ENCODE measurements at places on chromosomes 6 and 20.

DNA sequence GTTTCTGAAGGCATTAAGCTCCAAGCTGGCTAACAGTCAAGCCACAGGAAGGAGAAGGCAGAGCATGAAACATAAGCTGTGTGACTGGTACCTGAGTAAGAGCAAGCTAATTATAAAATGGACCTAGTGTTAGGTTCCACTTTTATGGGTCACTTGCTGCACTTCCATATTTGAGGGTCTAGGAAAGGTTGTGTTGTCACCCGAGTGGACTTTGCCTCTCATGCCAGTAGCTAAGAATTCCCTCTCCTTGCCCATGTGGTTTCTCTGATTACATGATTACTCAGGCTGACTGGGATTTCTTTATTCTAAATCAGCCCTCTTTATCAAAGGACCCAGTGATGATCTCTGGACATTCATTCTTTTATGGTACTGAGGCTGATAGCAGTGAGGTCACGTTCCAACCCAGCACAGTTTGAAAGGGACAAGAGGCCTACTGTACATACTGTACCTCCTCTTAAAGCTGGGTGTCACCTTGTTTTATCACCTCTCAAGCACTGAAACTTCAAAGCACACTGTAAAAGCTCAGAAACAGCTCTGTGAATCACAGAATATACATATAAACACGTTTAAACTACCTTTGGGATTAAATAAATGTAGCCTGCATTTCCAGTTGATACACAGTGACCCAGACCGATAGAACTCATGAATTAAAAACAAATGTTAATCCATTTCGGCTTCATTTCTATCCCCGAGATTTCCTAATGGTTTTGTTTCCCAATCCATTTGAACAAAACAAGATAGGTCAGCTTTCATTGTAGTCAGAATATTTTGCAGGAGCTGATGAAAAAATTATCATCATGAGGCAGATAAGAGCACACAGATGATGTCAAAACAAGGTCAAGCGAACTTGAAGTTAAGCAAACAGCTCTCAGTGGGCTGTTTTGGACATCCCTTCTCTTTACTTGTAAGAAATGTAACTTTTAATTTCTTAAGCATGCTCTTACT is 96.5 kb downstream of the ALDH8A1 start:
- peak; percentile 32 for DNase-seq

DNA sequence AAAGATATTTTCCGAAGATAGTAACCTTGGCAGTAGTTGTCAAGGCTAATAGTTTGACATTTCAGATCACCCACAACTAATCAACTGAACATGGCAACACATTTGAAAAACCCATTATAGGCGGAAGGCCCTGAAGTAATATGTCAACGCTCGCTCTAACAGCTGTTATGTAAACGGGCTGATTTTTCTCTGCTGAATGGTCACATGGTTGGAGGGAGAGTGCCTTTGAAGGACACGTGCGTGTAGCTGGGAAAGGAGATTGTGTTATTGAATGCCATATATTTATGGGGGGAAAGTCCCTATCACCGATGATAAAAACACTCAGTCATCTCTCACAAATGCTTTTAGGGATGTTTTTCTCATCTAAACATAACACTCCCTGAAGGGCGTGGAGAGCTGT is 160.0 kb upstream of the RALGAPA2 start:
- DNase-seq, result no peak

GRCh38 chr6:19798362-19798761 is 38.8 kb upstream of the ID4 start:
- no peak for DNase-seq

DNA sequence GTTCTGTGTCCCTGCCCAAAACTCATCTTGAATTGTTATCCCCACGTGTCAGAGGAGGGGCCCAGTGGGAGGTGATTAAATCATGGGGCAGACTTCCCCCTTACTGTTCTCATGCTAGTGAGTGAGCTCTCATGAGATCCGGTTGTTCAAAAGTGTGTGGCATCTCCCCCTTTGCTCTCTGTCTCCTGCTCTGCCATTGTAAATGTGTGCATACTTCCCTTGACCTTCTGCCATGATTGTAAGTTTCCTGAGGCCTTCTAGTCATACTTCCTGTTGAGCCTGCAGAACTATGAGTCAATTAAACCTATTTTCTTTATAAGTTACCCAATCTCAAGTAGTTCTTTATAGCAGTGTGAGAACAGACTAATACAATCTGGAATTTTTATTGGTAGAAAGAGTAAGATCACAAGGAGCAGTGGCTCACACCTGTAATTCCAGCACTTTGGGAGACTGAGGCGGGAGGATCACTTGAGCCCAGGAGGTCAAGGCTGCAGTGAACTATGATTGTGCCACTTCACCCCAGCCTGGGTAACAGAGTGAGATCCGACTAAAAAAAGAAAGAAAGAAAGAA is 47.1 kb upstream of the SLC22A16 start:
- no peak for DNase-seq

GRCh38 chr6:143692696-143693095 is 14.9 kb downstream of the PHACTR2 start:
- no peak for DNase-seq

- DNase-seq, result peak; percentile 81
Observed at GRCh38 chr6:73585566-73586415, 65.0 kb upstream of the EEF1A1 start.

GRCh38 chr6:75393806-75394205 is 99.8 kb downstream of the FILIP1 start:
- no peak for DNase-seq

- peak; percentile 32 for DNase-seq
Observed at GRCh38 chr6:111852725-111853124, 20.5 kb downstream of the FYN start.

GRCh38 chr6:16741112-16742016 is 19.9 kb downstream of the ATXN1 start:
- DNase-seq, result peak; percentile 98

GRCh38 chr6:29617782-29618554 is 15.0 kb downstream of the GABBR1 start:
- no peak for DNase-seq

DNA sequence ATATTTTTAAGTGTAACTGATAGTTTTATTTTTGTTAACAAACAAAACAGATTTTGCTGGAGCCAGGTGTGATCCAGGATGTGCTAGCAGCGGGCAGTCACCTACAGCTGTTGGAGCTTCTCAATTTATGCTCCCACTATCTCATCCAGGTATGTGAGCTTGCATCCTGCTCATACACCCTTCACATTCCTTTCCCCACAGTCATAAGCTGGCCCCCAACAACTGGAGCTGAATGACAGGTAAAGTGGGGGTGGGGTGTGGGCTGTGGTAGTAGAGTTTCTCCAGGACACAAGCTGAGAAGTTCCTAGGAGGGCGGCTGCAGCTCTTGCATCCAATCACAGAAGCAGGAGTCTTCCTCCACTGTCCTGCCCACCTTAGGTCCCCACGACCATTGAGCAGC is 140.1 kb downstream of the KLHL32 start:
- DNase-seq, result no peak

DNA sequence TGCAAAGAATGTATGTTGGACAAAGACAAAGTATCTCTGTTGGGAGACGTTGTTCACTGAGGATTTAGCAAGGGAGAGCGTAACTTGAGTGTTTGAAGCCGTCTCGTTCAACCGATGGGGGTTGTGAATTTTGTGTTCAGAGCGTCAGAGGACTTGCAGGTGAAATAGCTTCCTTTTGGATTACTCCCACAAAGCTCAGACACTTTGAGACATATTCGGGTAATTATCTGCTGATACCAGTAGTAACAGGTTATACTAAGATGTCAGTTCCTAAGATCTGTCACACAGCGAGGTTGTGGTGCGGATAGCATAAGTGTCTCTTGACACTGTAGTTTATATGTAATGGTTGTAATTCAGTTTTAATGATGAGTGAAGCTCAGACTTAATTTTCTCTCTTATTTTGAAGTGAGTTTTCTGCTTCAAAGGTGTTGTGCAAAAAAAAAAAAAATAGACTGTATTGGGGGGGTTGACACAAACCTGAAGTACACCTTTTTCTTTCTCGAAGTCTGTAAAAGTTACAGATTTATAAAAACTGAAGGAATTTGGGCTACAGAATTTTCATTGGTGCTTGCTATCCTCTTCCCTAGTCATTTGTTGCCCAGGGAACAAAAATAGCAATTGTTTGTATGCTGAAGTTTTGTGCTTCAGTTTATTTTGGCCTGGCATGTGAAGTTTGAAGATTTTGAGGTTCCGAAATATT is 1.7 kb downstream of the ASXL1 start:
- peak; percentile 21 for DNase-seq

DNA sequence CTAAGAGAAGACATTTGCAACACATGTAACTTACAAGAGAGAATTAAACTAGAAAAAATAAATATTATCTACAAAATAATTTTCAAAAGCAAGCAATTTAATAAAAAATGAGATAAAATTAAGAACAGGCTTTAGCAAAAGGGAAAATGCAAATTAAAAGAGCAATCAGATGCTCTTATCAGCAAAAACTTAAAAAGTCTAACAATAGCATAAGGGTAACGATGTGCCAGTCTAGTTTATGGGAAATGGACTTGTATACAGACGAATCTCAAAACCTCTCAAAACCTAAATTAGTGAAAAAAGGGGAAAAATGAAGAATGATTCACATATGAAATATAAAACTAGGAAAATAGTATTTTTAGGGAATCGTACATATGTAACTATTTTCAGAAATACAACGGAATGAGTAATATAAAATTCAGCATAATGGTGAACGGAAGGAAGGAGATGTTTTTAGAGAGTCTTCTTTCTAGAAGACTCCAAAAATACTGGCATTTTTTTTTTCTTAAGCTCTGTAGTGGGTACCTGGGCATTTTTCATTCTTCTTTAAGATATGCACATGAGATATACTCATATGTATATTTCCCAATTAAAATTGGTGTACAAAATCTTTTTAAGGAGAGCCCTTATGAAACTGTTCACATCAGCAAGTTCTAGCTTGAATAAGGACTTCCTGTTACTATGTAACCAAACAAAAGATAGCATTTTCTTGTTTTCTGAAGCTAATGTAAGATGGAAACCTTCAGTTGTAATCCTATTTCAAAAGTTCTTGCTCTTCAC is 927 bp upstream of the MANEA start:
- no peak for DNase-seq

GRCh38 chr6:34949636-34950035 is 60.6 kb downstream of the ANKS1A start:
- DNase-seq, result no peak

- DNase-seq, result peak; percentile 85
Observed at GRCh38 chr6:124679387-124679786, 282.9 kb upstream of the RNF217 start.

- DNase-seq, result no peak
Observed at GRCh38 chr6:48290595-48290994, 179.6 kb upstream of the PTCHD4 start.

GRCh38 chr6:130259140-130259539 is 36.4 kb upstream of the SAMD3 start:
- DNase-seq, result no peak

DNA sequence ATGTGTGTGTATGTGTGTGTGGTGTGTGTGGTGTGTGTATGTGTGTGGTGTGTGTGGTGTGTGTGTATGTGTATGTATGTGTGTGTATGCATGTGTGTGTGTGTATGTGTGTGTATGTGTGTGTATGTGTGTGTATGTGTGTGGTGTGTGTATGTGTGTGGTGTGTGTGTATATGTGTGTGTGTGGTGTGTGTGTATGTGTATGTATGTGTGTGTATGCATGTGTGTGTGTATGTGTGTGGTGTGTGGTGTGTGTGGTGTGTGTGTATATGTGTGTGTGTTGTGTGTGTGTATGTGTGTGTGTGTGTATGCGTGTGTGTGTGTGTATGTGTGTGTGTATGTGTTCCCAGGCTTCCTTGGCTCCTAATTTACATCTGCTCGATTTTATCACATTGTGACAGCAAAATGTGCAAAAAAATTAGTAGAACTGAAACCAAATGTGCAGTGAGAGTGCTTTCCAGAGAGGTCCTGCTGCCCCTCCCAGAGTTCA is 234.5 kb downstream of the BMP7 start:
- DNase-seq, result no peak

DNA sequence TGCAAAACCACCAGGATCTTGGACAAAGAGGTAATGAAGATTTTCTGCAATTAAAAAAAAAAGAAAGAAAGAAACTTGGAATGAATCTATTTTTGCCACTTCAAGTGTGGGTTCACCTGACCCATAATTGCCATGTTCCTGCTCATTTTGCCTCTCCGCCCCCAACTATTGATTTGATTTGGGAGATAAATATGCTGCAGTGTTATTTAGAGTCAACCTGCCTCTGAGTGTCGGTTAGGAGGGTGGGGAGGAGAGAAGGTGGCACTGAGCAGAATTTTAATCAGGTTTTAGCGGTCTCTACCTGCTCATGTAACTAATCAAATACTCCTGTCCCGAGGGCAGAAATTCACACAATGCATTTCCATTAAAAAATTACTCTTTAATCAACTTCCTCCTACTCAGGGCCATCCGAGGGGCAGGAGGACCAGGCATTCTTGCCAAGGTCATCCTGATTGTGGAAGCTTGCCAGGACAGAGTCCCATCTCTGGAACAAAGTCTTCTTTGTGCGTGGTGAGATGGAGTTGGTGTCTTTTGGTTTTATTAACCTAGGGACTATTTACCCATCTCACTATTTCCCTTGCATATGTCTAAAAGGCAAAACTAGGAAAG is 300.1 kb downstream of the CDH26 start:
- no peak for DNase-seq

GRCh38 chr20:57000441-57000968 is 265.9 kb downstream of the BMP7 start:
- DNase-seq, result no peak

- no peak for DNase-seq
Observed at GRCh38 chr6:148432462-148433195, 90.0 kb downstream of the SASH1 start.

GRCh38 chr6:151675746-151676459 is 131.6 kb upstream of the ESR1 start:
- peak; percentile 19 for DNase-seq

- no peak for DNase-seq
Observed at GRCh38 chr6:167781868-167782267, 44.8 kb upstream of the AFDN start.

DNA sequence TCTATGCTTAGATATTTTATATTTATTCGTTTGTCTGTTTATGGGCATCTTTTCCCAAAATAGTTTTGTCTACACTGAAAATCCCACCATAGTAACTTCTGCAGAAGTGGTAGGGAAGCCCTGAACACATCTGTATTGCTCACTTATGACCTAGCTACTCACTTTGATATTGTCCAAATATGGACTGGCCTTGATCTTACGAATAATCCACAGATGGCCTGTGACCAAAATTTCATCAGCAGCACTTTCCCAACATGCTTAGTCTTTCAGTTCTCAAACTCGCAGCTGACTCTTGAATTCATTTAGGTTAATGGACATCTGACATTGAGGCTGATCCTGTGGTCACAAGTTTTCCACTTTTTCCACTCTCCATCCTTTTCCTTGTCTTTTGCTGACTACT is 80.8 kb upstream of the BEND3 start:
- no peak for DNase-seq

- no peak for DNase-seq
Observed at GRCh38 chr6:29814379-29815117, 13.1 kb upstream of the HLA-G start.

- DNase-seq, result peak; percentile 14
Observed at GRCh38 chr6:145704143-145704781, 31.1 kb downstream of the EPM2A start.

DNA sequence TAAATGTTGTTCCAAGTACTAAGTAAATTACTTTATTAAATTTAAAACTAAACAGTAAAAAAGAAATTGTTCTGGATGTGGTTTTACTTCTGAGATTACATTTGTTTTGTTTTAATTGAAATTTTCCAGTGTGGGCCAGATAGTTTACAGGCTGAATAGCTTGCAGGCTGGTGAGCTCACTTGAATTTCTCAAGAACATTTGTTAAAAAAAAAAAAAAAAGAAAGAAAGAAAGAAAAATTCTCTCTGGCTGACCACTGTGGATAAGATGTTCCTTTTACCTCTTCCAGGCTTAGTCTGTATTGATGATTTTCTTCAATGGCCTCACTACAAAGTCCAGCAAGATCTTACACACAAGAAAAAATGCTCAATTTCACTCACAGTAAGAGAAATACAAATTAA is 85.4 kb downstream of the PLCG1 start:
- DNase-seq, result no peak
